ENCODE measurements at places on chromosomes 2 and 18. TPM values are rescaled to one million over a fixed set of nuclear protein-coding genes. Genes with fewer than 3 reads are reported as not detected.

GRCh38 chr2:105394951-105395611, 3.8 kb downstream of the FHL2 start:
- DNase-seq = no peak

GRCh38 chr18:2625217-2625616, 30.3 kb upstream of the SMCHD1 start:
- DNase-seq = no peak

DNA sequence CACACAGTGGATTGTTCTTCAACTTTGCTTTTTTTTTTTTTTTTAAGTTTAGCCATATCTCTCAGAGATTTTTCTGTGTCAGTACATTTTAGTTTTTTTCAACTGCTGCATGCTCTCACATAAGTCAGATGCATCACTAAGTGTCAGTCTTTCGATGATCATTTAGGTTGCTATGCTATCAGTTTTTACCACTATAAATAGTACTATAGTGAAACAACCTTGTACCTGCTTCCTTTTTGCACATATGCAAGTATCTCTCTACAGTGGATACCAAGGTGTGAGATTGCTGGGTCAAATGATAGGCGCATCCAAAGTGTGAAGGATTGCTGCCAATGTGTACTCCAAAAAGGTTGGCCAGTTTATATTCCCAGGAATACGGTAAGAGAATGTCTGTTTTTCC, 33.5 kb upstream of the MAP4K3 start:
- no peak for DNase-seq

GRCh38 chr2:2271469-2271941, 59.6 kb downstream of the MYT1L start:
- DNase-seq = no peak

- no peak for DNase-seq
Observed at GRCh38 chr2:224219781-224220180, 180.7 kb upstream of the SERPINE2 start.

COL5A2 gene
- total RNA-seq = 229 TPM

- no peak for DNase-seq
Observed at GRCh38 chr2:159192371-159192918, 94.1 kb downstream of the WDSUB1 start.

- no peak for DNase-seq
Observed at GRCh38 chr2:143937723-143938350, 582.1 kb downstream of the ZEB2 start.
